Frontal cortex (tissue), 4 donors: ENCODE measurements at places on chromosomes 13 and 19.

- DNase-seq = no peak
Measured at GRCh38 chr13:107736731-107737130, 478.6 kb downstream of the LIG4 start.

DNA sequence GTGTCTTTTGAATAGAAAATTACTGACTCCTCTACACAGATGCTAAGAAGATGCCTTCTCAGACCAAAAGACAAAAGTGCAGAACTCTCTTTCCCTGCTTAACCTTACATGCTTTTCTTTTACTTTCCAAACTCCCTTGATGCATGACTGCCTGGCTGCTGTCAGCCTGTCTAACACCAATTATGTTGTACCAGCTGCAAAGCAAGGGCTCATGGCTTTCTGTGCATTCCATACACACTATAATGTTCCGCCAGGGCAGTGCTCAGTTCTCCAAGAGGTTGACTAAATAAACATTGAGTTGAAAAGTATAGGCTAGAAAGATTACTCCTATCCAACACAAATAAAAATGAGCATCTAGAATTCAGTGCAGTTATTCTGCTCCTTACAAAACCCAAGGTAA lies 330.4 kb upstream of the NBEA start:
- DNase-seq = no peak

DNA sequence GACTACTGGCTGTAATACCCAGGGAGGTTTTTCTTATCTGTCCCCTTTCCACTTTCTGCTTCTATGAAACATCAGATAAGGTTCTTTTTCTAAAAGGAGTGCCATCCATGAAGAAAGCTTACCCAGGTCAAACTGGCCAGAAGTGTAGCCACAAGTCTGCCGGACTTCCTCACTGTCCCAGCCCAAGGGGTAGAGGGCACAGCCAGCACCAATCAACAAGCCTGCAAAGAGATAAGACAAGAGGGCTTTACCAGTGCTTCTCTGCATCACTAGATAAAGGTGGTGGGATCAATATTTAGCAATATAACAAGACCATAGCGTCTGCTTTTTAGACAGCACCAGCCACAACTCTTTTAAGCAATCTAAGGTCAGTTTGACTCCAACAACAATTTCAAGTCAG lies 224.7 kb downstream of the LHFPL6 start:
- DNase-seq = no peak

DNA sequence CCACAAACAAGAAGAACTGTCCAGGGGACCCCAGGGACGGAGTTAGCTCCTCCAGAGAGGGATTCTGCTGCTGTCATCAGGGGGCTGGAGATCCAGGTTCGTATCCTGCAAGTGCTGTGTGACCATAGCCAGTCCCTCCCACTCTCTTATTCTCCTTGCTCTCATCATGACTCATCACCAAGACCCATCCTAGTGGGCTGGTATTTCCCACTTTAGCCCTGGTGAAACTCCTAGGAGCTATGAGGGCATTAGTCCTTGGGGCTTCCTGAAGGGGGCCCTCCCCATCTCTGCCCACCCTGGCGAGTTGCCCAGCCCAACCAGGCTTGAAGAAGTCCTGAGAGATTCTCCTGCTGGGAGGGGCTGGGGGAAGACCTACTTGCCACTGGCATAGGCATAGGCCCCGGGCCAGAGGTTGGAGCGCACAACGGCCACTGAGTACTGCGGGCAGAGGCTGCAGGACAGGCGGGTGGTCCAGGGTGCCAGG lies 7.5 kb upstream of the DMWD start:
- no peak for DNase-seq

GRCh38 chr19:38004186-38004520 lies 97.1 kb downstream of the SIPA1L3 start:
- DNase-seq = no peak

DNA sequence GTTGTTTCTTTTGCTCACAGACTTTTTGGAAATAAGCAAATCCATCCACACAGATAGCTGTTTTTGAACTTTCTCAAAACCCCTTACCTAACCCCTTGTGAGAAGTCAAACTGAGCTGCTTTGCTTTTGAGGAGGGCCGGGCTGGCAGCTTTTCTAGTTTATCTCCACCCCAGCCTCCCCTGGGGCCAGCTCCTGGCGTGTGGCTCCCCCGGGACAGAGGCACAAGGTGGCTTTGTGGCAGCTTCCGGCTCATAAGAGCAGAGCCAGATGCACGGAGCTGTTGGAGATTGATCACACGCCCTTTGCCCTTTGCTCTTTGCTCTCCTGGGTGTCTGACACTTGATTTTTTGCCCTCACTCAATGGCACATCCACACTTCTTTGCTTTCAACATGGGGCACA lies 24.9 kb upstream of the RNF113B start:
- no peak for DNase-seq

GRCh38 chr19:34997071-34997617 lies 3.0 kb upstream of the GRAMD1A start:
- peak; percentile 10 for DNase-seq

GRCh38 chr13:95800436-95800835 lies 123.5 kb downstream of the DNAJC3 start:
- no peak for DNase-seq

GRCh38 chr13:87122551-87122950 lies 548.6 kb upstream of the SLITRK5 start:
- no peak for DNase-seq

DNA sequence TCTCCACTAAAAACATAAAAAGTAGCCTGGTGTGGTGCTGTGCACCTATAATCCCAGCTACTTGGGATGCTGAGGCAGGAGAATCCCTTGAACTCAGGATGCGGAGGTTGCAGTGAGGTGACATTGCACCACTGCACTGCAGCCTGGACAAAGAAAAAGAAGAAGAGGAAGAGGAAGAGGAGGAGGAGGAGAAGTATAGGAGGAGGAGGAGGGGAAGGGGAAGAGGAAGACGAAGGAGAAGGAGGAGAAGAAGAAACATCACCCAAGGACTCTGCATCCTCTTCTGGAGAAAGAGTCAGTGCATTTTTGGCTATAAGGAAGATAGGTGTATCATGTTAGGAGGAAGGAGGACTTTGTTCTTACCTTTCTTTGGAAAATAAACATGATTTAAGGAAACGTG lies 13.0 kb upstream of the FPR3 start:
- DNase-seq = no peak

DNA sequence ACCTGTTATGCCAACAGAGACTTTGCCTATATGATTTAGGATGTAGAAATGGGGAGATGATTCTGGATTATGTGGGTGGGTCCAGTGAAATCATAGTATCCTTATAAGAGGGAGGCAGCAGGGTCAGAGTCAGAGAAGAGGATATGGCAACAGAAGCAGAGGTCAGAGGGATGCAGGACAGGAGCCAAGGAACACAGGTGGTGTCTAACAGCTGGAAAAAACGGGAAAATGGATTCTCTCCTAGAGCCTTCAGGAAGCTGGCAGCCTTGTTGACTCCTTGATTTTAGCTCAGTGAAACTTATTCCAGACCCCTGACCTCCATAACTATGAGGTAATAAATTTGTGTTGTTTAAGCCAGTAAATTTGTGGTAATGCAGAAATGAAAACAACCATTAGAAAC lies 28.8 kb upstream of the OXGR1 start:
- DNase-seq = no peak

- peak; percentile 91 for DNase-seq
Measured at GRCh38 chr19:15265850-15266248, 33.6 kb upstream of the EPHX3 start.

DNA sequence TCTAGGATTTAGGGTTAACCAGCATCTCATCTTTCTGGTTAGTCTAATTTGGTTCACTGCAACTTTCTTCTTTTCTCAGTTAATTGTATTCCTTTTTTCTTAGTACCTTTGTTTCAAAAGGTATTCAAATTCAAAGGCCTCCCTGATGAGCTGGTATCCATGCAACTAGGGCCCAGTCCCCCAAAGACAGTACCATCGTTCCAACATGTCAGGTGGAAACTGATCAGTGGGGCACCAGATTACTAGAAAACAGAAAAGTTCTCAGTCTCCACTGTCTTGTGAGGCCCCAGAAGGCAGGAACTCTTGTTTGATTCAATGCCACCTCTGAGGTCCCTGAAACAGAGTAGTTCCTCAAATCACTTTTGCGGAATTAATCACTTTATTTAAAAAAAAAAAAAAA lies 303.2 kb upstream of the NBEA start:
- DNase-seq = no peak

DNA sequence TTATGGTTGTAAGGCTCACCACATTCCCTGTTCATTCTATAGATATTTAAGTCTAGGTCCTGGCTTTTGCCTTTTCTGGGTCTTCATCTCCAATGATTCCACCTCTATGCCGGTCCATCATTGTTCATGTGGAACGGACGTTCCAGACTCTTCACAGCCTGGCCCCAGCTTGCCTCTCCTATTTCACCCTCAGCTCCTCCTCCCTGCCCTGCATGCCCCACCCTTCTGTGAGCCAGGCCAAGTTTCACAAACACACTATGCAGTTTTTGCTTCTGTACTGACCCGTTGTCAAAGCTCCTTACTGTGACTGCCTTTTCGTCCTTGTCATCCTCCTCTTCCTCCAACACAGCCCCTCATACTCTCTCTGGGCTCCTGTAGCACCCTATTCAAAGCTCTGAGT lies 31.3 kb downstream of the TEX26 start:
- no peak for DNase-seq

- no peak for DNase-seq
Measured at GRCh38 chr13:61247149-61247936, 168.3 kb downstream of the PCDH20 start.

DNA sequence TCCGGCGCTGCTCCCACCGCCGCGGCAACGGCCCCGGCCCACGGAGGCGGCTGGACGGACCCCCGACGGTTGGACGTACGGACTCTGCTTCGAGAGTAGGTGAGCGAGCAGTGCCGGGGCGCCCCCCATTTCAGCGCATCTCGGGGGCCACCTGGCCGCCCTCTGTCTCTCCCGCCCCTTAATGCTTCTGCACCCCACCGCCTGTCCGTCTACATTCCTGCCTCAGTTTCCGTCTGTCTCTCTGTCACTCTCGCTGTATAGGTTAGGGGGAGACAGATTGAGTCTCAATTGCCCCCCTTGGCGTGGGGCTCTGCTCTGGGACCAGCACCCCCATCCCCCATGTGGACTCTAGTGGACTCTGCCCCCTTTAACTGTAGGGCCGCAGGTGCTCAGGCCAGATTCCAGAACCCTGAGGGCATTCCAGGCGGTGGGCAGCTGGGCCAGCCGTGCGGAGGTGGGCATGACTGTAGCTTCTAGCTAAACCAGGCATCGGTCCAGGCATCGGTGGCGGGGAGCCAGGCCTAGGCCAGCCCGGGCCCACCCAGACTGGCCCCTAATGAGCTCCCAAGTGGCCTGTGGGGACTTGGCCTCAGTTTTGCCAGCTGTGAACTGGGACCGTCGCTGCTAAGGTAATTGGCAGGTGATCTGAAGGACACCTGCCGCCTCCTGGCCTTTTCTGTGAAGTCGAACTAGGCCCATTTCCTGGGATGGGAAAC lies 373 bp downstream of the TNFAIP8L1 start:
- DNase-seq = no peak

DNA sequence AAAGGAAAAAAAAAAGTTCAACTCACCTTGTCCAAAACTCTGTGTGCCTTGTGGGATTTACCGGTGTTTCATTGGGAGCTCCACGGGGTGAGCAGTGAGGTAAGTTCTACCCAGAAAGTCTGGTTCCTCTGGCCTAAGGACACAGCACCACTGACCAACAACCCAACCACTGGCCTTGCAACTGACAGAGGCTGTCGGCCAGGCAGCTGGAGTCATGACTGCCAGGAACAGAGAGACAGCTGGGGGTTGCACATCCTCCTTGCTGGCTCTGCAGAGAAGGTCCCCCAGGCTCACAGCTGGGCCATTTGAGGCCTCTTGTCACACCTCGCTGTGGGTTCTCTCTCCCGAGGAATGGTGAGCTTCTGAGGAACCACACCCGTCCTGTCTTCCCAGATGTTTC lies 59.5 kb downstream of the ANKRD10 start:
- DNase-seq = no peak

DNA sequence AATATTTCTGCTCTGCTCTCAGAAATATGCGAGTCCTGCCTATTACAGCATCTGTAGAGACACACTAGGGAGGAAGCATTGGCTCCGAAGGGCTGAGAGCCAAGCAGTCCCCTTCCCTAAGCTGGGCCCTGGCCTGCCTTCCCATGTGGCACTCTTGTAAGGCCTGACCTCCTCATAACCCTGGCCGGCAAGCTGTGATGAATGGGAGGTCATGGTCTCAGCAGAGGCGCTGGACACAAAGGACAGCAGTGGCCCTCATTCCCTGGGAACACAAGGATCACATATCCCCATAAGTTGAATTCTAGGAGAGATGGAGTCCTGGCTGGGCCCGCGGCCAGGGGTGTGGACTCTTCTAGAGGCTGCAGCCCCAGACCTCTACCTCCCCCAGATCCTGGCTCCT lies 483.3 kb downstream of the ZNF536 start:
- no peak for DNase-seq

DNA sequence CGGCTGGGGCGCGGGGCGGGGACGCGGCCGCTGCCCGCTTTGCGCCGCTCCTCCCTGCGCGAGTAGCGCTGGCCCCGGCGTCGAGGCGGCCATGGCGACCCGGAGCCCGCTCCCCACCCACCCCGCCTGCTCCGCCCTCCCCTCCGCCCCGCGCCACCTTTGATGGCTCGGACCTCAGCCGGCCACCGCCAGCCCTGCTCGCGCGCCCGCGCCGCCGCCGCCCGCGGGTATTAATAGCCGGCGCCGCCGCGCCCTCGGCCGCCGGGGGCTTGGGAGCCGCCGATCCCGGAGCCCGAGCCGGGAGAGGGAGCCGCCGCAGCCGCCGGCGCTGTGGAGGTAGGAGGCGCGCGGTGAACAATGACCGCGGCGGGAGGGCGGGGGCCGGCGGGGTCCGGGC lies 261 bp downstream of the FARP1 start:
- DNase-seq = peak; percentile 66

DNA sequence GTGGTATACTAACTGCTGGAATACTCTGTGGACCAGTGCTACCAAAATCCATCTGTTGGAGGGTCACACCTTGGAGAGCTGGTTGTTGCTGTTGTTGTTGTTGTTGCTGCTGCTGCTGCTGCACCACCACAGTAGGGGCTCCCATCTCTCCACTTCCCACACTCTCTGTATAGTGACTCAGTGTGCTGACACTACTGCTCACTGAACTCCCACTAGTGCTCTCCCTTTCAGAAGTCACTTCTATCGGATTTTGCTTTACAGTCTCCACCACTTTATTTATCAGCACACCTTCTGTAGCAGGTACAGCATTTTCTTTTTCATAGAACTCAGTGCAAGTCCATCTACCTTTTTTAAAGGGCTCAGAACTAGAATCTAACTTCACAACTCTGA lies 1.7 kb downstream of the TSC22D1 start:
- no peak for DNase-seq

DNA sequence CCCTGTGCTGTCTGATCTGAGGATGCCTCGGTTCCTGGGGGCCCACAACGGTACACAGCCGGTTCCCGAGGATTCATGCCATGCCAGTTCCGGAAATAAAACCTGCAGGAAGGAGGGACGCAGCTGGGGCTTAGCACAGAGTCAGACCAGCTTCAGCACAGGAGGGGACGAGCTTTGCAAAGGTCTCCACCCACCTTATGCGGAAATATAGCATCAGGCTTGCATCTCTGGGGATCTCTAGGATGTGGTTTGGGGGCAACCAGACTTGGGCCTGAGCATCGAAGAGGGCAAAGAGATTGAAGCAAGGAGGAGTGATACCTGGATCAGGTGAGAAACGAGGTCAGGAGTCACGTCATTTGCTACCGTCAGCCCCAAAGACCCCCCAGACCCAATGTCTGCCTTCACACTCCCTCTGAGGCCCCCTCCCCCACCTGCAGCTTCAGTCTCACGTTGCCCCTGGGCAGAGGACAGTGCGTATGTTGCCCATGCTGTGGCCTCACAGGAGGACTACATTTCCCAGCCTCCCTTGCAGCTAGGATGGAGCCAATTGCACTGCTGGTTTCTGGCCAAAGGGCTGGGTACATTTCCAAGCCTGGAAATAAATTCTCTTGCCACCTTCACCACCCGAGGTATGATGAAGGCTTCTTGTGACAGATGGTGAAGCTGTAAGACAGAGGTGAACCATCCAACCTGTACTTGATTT lies 12.1 kb downstream of the TYK2 start:
- no peak for DNase-seq
